Stimulated activated naive CD8-positive, alpha-beta T cell treated with anti-CD3 and anti-CD28 coated beads, Interleukin-15, Interleukin-2, amounts not matched to agents 100 U/mL and 50 U/mL, for 24 hours (primary cell): ENCODE measurements at places on chromosomes 12 and 14.

DNA sequence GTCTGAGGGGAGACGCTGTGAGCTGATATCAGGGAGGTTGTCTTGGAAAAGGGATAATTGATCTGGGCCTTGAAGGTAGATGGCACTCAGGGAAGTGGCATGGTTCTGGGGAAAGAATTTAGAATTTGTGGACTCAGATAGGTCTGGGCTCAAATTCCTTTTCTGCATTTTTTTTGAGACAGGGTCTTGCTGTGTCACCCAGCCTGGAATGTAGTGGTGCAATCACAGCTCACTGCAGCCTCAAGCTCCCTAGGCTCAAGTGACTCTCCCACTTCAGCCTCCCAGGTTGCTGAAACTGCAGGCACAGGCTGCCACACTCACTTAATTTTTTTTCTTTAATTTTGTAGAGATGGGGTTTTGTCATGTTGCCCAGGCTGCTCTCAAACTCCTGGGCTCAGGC is 98.1 kb upstream of the NCOR2 start:
- DNase-seq: no peak

DNA sequence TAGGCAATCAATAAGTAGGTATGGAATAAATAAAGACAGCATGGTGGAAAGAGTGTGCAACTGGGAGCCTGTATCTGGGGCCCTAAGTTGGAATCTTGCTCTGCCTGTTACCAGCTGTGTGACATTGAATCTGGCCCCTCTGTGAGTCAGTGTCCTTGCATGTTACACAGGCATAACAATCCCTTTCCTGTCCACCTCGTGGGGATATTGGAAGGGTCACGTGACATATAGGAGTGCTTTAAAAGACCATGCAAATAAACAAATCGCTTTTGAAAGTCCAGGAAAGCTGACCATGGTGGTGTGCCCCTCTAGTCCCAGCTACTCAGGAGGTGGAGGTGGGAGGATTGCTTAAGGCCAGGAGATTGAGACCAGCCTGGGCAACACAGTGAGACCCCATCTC is 51.1 kb upstream of the VRK1 start:
- no peak for DNase-seq

- DNase-seq: no peak
Observed at GRCh38 chr14:89773151-89773550, 181.4 kb downstream of the EFCAB11 start.

DNA sequence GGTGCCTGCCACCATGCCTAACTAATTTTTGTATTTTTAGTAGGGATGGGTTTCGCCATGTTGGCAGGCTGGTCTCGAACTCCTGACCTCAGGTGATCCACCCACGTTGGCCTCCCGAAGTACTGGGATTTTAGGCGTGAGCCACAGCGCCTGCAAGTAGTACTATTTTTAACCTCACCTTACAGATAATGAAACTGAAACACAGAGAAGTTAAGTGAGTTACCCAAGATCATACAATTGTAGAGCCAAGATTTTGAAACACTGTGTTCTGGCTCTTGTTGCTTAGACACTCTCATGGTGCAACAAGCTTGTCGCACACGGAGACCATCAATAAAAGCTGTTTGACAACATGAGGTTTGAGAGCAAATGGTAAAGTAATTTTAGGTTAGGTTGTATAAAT is 159.1 kb upstream of the LMNTD1 start:
- DNase-seq: no peak

DNA sequence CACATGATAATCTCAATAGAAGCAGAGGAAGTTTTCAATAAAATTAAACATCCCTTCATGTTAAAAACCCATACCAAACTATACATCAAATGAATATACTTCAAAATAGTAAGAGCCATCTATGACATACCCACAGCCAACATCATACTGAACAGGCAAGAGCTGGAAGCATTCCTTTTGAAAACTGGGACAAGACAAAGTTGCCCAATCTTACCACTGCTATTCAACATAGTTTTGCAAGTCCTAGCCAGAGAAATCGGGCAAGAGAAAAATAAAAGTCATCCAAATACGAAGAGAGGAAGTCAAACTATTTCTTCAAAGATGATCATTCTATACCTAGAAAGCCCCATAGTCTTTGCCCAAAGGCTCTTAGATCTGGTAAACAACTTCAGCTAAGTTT is 454.7 kb upstream of the PRICKLE1 start:
- DNase-seq: no peak

- no peak for DNase-seq
Observed at GRCh38 chr14:89781046-89781445, 173.5 kb downstream of the EFCAB11 start.

DNA sequence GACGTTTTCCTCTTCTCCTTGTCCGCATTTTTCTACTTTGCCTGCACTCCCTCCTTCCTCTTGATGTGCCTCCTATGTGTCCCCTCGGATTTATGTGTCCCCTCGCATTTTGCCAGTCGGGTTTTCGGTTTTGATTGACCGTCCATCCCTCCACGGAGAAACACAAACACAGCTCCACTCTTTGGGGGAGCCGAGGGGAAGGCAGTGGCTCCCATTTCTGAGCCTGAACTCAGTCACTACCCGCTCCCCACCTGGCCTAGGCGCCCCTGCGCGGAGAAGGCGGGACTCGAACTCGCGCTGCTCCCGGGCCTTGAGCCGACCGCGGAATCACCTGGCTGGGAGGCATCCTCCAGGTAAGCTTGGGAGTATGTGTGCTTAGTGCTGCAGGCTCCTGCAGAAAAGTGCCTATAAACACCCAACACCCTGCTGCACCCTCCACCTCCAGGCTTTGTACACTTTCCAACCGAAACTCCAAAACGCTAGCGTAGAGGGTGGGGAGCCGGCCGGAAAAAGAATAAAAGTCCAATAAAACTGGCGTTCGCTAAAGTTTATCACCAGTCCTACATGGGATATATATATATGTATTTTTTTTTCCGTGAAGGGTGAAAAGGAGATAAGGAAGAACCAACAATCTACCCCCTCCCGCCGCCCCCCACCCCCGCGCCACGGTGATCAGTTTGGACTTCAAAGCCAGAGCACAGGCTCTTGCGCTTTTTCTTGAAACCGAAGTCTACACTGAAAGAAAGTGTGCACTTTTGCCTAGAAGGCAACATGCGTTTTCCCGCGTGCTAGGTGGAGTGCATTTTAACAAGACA is 3.3 kb upstream of the CCND2 start:
- peak; percentile 70 for DNase-seq
